Upper lobe of left lung (tissue), 6 donors: ENCODE measurements at places on chromosomes 6 and 20.

- DNase-seq = no peak
Measured at GRCh38 chr6:167988154-167988495, 9.3 kb upstream of the KIF25 start.

- DNase-seq = peak; percentile 31
Measured at GRCh38 chr20:31605902-31606803, 1.1 kb downstream of the ID1 start.

DNA sequence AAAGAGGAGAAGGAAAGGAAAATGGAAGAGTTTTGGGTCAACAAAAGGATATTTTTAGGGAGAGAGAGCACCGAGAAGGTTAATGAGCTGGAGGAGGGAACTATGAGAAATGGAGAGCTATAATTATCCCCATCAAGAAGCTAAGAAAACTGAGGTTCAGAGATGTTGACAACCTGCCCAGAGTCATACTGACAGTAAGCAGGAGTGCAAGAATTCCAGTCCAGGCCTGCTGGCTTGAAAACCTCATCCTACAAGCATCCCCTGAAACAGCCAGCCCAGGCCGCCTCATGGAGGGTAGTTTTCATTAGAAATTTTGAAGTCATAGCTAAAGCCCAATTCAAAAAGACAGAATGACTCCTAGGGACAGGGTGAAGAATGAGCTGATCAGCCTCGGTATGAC is 172.1 kb upstream of the LRFN2 start:
- DNase-seq = no peak

DNA sequence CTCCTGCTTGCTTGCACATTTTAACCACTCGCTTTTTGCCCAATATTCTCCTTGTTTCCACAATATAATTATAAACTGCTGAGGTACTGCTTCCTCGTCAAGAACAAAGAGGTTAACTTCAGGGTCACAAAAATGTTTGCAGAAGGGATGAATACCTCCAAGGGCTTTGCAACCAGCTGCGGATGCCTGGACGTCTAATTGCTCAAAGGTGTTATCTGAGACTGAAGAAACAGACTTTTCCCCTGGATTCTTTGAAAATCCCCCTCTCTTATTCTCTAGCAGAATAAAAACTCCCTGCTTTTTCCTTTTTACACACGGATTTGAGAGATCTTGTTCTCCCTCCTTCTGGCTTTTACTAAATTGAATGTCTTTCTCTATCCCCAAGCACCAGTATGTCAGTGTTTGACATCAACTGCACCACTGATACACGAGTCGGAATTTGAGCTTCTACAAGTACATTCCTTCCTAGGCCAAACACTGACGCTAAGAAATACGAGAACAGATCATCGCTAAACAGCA is 336 bp upstream of the SMPDL3A start:
- DNase-seq = no peak

DNA sequence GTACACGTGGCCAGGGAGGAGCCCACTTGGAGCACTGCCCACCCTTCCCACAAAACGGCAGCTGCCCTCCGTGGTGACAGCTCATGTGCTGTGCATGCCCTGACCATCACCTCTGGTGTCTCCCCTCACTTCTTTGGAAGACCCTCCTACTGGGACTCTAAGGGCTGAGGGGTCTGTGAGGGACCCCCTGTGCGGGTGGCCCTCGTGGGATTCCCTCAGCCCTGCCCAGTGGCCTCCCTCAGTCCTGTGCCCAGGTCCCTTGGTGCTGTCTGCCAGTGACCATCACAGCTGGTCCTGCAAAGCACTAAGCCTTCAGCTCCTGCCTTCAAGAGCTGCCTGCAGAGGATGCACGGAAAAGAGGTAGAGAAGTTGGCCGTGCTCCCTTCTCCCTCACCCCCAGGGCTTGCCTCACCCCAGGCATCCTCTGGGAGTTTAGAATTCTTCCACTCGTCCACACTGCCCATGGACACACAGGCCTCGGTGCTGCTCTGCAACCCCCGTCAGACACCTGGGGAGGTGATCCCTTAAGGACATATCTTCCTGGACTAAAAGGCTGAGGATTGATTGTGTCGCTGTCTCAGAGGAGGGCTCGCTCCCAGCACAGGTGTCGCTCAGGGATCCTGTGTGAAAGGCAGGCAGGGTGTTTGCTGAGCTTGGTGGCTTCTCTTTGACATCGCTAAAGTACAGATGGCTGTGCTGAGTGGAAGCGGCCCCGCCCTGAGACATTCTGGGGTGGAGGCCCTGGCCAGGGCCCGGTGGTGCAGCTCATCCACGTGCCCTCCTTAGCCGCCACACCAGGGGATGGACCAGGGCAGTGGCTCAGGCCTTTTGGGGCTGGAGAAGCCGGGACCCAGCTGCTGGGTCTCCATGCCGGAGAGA is 119.5 kb upstream of the FRMD1 start:
- DNase-seq = peak; percentile 13

GRCh38 chr20:18513208-18513607 is 5.5 kb downstream of the SEC23B start:
- DNase-seq = no peak

DNA sequence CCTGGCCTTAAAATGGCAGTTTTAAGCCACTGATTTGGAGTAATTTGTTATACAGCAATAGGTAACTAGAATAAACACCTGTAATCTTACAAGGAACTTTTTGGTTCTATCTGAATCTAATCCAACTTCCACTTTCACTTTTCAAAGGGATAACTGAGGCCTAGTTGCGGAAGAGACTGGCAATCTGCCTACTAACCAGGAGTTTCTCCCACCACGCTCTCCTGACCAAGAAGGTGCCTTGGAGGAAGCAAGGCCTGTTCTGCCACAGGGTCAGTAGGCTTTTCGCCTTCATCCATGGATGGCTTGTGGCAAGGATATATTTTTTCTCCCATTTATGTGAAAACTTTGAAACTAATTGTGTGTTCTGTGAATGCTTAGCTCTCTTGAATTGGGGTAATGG is 12.9 kb upstream of the MYBL2 start:
- DNase-seq = no peak

GRCh38 chr6:124987291-124987690 is 25.1 kb downstream of the RNF217 start:
- no peak for DNase-seq

DNA sequence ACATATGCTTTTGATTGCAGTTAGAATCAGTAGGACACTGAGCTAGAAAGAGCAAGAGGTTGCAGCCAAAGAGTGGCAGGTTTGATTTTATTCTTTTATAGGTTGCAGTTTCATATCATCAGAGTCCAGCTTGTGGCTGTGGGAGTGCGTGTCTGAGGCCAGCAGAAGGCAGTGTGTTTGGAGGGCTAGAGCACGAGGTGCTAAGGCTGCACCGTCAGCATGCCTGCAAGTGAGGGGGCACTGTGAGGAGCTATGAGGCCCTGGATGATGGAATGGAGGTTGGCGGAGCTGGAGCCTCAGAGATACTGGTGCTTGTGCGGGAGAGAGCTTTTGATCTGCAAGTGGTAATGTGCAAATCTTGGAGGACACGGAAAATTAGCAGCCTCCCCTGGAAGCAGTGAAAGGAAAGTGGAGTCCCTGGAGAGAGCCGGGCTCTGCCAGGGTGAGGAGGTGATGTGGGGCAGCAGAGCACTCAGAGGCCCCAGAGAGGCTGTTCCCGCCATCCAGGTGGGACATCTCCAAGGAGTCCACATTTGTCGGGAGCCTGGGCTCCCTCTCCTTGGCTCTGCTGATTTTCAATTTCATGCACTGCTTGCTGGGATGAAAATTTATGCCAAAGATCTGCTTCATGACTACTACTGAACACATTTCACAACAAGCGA is 43.6 kb downstream of the PXDC1 start:
- no peak for DNase-seq

DNA sequence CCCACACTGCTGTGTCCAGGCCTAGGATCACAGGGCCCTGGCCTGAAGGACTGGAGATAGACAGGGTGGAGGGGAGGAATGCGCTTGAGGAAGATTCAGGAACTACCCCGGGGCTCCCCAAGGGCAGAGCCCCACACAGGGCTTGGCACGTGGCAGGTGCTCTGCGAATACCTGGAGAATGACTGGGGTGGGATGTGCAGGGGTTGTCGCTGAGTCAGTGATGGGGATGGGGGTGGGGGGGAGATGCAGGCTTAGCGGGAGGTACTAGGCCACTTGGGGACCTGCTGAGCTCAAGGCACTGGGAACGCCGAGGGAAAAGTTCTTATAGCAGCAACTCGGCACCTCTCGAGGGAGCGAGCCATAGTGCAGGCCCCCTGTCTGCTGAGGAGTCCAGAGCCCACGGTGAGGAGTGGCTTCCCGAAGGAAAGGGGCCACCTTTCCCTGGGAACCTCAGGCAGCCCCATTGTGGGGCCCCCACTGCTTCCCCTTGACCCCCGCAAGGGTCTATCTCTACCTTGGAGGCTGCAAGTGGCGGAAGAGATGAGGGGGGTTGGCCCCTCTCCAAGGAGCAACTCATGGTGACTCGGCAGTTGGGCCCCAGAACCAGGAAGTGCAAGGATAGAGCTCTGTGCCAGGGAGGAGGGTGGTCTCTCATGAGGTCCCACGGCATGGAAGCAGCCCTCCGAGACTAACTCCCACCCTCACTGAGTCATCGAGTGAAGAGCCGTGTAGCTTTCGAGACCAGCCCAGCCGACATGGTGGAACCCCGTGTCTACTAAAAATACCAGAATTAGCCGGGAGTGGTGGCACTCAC is 33.1 kb downstream of the SRC start:
- DNase-seq = peak; percentile 61

- no peak for DNase-seq
Measured at GRCh38 chr6:12075067-12075563, 63.0 kb downstream of the HIVEP1 start.

DNA sequence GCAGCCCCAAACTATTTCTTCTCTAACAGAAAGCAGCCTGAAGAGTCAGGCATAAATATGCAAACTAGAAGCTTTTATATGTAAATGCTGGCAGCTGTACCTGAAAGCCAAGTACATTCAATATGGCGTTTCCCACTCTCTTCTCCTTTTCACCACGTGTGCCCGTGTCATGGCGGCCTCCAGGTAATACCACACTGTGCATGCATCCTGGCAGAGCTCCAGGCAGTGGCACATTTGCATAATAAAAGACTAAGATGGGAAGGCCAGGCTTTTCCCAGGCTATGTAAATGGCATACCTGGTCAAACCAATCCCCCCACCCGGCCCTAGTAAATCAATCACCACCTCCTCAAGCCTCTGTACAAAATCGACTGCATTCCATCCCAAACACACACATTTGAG is 120.6 kb downstream of the MMUT start:
- no peak for DNase-seq

DNA sequence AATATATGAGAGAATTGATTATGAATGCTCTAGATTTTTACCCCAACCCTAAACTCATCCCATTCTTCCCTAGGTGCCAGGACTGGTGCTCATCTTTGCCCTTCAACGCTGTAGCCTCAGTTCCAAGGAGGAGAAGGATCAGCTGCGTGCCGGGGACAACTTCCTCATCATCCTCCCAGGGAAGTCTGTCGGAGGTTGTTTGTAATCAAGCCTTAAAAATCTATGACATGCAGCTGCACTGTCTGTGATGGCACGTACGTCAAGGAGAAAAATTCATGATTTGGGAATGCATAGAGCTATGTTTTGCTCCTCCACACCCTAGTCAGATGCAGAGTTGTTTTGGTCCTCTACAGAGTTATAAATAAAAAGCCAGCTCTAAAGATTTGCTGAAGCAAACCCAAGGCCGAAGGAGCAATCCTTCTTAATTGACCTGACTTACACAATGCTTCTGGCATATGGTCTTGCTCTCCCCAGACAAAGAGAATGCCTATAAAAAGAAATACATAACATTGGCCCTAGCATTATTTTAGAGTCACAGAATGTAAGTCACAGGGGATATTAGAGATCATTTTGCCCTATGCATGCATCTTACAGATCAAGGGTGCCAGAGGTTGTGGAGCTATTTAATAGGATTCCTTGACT is 244.2 kb downstream of the HIVEP2 start:
- DNase-seq = no peak

DNA sequence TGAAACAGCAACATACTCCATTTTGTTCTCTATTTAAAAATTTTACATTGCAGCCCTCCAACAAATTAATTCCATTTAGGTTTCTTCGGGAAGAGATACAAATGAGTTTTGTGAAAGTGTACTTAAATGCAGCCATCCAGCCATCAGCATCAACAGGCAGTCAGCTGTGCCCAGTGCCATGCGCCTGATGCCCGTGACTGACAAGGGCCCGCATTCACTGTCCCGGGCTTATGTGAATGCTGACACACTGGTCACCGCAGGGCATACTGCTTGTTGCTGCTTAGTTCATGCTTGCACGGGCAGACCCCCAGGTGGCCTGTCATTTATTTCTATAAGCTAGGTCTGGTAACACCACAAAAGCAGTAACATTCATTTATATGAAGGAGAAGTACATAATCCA is 224.9 kb upstream of the QKI start:
- DNase-seq = no peak
